ENCODE measurements at places on chromosomes 16 and 17.

DNA sequence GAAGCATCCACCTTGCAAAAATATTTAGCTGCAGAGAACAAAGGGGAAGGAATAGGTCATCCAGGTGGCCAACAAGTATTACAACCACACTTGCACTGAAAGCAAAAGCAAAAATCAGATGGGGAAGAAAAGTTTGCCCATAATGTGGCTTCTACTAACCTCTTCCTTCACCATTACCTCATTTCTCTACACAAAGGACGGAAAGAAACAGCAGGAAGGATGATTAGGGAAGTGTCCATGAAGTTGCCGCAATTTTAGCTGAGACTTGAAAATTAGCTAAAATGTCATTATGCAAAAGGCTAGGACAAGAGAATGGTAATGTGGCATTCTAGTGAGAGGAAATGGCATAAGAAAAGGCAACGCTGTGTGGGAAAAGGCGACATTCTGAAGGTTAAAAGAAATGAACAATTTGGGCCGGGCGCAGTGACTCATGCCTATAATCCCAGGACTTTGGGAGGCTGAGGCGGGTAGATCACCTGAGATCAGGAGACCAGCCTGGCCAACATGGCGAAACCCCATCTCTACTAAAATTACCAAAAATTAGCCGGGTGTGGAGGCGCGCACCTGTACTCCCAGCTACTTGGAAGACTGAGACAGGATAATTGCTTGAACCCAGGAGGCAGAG is 13.7 kb downstream of the KANSL1 start:
- no peak for DNase-seq

DNA sequence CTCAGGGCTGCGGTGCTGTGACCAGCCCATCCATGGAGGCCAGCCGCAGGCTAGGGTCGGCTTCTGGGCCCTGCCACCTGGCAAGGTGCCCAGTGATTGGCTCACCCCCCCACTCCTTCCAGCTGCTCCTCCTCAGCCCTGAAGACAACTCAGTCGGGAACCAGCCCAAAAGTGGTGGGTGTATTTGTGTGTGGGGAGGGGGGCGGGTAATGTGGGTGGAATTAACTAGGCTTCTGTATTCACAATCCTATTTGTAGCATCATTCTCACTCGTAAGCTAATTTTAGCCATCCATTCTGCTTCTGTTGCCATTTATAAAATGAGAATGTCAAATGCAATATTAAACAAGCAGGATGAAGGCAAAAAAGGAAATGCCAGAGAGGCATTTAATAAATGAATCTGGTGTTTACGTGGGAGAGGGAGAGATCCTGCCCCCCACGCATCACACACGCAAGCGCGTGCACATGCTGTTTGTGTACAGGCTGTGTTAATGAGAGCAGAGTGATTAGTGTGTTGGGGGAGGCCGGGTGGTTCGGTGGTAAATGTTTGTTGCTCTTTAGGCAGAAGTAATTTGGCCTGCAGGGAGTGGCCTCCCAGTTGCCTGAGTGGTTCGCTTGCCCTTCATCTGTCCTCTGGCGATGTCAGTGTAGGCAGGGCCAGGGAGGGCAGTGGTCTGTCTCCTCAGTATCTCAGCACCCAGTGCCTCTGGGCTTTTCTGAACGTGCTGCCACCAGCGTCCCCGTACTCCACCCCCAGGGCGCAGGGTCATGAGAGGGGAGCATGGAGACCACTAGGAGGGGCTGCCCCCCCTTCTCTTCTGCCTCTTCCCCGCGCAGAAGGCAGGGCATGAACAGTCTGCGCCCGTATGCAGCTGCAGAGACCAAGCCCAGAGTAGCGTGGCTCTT is 140.1 kb downstream of the CCDC182 start:
- no peak for DNase-seq

DNA sequence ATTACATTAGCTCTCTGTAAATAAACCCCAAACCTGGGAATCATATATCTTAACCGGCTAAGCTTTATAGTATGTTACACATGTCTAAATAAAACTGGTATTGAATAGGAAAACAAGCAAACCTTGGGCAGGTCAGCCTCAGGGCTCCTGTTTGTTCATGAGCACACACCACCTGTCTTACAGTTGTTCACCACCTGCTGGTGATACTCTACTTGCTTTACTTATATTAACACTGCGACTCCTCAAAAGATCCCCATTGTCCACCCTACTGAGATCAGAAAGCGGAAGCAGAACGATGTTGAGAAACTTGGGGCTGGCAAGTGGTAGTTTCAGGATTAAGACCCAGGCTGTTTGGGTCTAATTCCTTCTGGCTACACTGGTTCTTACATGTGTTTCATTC is 16.4 kb downstream of the CDH13 start:
- DNase-seq: no peak

DNA sequence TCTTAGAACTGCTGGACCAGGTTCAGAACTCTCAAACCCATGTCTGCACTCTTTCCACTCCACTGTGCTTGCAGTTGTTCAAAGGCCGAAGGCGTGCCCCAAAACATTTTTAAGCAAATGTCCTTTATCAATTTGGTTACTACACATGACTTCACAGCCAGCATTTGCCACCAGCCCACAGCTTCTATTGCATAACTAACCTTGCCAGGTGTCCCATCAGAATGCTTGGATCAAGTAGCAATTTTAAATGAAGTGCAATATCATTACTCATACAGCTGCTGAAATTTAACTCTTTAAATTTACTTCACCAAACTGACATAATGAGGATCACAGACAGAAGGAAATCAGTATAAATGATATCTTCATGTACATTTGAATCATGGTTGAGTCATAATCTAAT is 29.8 kb upstream of the HS3ST3A1 start:
- DNase-seq: no peak

DNA sequence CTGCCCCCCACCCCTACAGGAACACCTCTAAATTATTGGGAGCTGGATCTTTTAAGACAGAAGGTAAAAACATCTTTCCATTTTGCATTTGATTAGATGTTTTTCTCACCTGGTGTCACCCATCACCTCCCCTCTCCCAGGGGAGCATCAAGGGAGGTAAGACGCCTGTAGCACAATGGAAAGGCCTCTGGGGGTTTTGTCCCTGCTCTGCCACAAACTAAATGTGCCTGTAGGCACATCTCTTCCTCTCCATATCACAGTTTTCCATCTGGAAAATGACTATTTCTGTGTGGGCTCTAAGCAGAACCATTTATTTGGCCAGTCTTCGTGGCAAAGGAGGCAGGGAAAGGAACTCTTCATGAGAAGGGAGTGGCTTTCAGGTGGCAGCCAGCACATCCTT is 76.6 kb downstream of the GNAO1 start:
- no peak for DNase-seq

- no peak for DNase-seq
These were observed 38.0 kb upstream of the KSR1 start for GRCh38 chr17:27418366-27418615.

DNA sequence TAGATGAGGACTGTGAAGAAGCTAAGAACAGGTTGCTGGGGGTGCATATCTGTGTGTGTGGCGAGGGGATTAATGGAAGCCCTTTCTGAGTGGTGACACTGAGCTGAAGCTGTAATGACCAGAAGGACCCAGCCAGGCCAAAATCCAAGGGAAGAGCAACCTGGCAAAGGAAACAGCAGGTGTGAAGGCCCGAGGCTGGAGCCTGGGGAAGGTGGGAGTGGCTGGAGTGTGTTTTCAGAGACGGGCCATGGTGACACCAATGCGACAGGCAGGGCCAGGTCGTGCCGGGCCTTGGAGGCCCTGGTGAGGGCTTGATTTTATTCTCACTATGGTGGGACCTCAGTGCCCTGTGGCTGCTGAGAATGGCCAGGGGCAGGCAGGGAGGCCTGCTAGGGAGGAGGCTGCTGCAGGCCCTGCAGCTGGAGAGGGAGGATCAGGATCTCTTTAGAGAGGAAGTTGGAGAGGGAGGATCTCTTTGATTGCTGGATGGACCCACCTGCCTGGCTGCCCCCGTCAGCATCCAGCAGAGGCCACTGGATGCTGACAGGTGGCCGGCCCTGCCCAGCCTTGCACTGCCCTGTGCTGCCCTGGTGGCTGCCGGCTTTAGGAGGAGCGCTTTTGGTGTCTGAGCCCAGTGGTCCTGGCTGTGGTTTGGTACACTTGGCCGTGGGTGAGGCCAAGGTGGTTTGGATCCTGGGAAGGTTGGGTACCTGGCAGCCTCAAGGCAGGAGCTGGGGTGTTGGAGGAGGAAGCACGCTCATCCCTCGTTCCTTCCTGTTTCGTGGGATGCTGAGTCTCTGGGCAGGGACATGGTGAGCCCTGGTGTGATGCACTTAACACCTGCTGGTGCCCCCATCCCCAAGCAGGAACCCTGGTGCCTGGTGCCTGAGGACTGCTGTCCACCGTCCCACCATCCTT is 188.3 kb downstream of the SEC14L1 start:
- DNase-seq: no peak

DNA sequence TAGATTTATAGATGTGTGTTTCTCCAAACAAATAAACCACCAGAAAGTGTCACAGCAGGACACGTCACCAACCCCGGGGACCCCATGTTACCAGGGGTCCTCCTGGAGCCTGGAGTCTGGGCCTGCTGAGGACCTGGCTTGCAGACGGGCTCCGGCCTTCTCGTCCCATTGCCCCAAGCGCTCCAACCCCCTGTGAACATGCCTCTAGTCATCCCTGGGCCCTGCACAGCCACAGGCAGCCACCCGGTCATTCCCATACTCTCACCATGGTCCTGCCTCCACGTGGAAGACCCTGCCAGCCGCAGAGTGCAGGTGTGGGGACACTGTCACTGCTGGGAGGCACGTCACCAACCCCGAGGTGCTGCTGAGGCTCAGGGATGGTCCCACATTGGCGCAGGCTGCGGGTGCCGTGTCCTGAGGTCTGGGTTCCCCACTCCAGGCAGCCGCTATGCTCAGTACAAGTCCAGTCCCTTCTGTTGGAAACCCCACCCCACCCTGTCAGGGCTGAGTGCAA is 4.5 kb downstream of the SECTM1 start:
- no peak for DNase-seq

DNA sequence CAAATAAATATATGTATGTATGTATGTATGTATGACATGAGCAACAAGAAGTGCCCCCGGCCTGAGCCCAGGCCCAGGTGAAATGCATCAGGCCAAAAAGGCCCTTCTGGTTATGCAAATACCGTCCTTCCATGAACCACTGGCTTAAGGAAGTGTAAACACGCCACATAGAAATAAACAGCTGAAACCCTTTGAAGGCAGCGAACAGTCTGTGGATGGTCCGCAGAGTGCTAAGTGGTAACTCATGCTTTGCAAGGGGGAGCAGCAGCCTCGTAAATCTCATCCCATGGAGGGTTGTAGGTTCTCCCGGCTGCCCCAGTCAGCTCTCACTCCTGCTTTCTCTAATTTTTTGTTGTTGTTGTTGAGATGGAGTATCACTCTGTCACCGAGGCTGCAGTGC is 36.7 kb downstream of the COTL1 start:
- no peak for DNase-seq

DNA sequence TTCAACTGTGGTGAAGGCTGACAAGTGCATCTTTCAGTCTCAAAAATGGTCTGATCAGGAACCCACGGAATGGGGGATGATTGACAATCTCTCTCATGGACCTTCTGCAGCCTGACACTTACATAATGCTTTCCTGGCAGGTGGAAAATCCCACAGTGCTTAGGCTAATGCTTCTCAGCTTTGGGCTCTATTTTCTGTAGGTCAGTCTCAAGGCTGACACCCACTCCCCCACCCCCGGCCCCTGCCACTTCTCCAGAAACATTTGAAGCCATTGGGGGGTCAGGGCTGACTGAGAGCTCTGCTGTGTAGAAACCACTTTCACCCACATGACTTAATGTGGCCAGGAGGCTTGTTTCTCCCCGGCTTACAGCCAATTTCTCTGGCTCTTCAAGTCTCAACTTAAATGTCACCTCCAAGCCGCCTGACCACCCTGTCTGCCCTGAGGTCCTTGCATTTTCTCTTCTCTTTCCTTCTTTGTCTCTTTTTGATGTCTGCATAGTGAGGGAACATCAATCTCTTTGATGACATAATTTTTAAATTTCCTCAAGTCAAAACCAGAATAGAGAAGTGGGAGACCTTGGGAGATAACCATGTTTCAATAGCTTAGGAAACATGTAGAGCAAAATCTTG is 16.7 kb upstream of the IRF8 start:
- DNase-seq: peak; percentile 22

GRCh38 chr17:5785867-5786509 is 201.7 kb upstream of the NLRP1 start:
- DNase-seq: no peak

Measured in left forelimb (tissue), 1 donor.